Hepatocyte (in vitro differentiated cells): ENCODE measurements at places on chromosomes 12 and 14. TPM values are rescaled to one million over a fixed set of nuclear protein-coding genes. Genes with fewer than 3 reads are reported as not detected.

DNA sequence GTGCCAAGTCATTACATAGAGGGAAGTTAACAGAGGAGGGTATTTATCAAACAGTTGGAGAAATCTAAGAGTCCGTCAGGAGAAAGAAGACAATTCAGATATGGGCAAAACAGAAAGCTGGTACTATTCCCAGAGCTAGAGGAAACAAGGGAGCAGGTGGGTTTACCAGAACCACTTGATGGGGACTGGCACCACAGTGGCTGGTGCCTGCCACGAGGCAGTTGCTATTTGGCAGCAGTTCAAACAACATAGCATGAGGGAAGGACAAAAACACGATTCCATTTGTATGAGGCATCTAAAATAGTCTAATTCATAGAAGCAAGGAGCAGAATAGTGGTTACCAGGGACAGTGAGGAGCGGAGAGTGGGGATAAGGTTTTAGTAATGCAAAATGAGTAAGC, 24.6 kb upstream of the KLRD1 start:
- no peak for DNase-seq

The SLC11A2 gene
- 44.3 and 49.0 TPM in 2 replicates for polyA plus RNA-seq

The SERPINA12 gene
- 0.25 and 0.90 TPM in 2 replicates for polyA plus RNA-seq

The NEDD1 gene
- 15.9 and 17.6 TPM in 2 replicates for polyA plus RNA-seq
